Smooth muscle cell of trachea (primary cell): ENCODE measurements at places on chromosomes 1 and 21. TPM values are rescaled to one million over a fixed set of nuclear protein-coding genes. Genes with fewer than 3 reads are reported as not detected.

RIMS3 gene
- total RNA-seq = 0.29 and 0.33 TPM in 2 replicates

GJA8 gene
- not detected in 2 replicates for total RNA-seq

LCE1F gene
- not detected in 2 replicates for total RNA-seq

TUT4 gene
- total RNA-seq = 31.1 and 35.6 TPM in 2 replicates

CRTC2 gene
- 4.2 and 4.6 TPM in 2 replicates for total RNA-seq

CD5L gene
- total RNA-seq = not detected in 2 replicates

BEND5 gene
- total RNA-seq = 0.17 TPM in 1 of 2 replicates, not detected in the other

TTLL7 gene
- 18.7 and 31.6 TPM in 2 replicates for total RNA-seq

CLDN17 gene
- not detected in 2 replicates for total RNA-seq

TAS1R1 gene
- under 0.01 TPM in 1 of 2 replicates, not detected in the other for total RNA-seq

FOXO6 gene
- not detected in 2 replicates for total RNA-seq

TRIM17 gene
- 0.15 TPM in 1 of 2 replicates, not detected in the other for total RNA-seq

AVPR1B gene
- total RNA-seq = not detected in 2 replicates

CYP4A22 gene
- total RNA-seq = not detected in 2 replicates

OR10J1 gene
- not detected in 2 replicates for total RNA-seq

DCAF8 gene
- 111 TPM in 2 replicates for total RNA-seq

RAB42 gene
- total RNA-seq = 10.6 and 12.2 TPM in 2 replicates

AMY1C gene
- total RNA-seq = not detected in 2 replicates

PADI3 gene
- not detected in 2 replicates for total RNA-seq

BCAN gene
- total RNA-seq = not detected in 2 replicates

LCE1C gene
- total RNA-seq = not detected in 2 replicates
